ENCODE measurements at places on chromosomes 16 and 17.

- DNase-seq = no peak
These were observed 18.3 kb downstream of the TEKT3 start for GRCh38 chr17:15323131-15323530.

- no peak for DNase-seq
These were observed 46.0 kb downstream of the HOXB1 start for GRCh38 chr17:48484850-48485249.

- no peak for DNase-seq
These were observed 260.3 kb downstream of the FTO start for GRCh38 chr16:53964145-53964790.

GRCh38 chr16:47073223-47074155 lies 70.3 kb downstream of the NETO2 start:
- DNase-seq = no peak

- DNase-seq = peak; percentile 3
These were observed 561.6 kb upstream of the PSMD7 start for GRCh38 chr16:73735018-73735417.

DNA sequence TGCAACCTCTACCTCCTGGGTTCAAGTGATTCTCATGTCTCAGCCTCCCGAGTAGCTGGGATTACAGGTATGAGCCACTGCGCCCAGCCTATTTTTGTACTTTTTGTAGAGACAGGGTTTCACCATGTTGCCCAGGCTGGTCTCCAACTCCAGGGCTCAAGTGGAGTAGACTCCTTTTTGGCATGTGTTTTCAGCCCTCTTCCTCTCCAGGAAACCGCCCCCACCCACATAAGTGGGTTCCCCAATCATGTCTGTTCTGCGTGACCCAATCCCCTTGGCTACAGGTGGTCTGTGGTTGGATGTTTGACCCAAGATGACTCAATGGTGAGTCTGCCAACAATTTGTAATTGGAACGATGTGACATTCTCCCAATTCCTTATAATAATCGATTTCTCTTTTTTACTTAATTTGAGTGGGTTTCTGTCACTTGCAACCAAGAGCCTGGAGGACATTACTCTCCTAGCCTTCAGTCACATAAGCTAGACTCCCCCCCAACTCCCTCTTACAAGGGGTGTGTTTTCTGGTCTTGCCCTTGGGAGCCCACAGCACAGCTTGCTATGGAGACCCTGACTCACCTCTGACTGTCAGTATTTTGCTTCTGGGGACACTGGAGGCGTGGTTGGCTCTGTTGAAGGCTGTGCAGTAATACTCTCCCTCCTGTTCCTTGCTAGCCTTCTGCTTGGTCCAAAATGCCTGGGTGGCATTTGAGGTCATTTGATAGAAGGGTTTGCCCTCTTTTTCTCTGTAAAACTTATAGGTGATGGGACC lies 34.9 kb downstream of the PECAM1 start:
- no peak for DNase-seq

GRCh38 chr16:81502396-81503070 lies 57.9 kb downstream of the CMIP start:
- no peak for DNase-seq

DNA sequence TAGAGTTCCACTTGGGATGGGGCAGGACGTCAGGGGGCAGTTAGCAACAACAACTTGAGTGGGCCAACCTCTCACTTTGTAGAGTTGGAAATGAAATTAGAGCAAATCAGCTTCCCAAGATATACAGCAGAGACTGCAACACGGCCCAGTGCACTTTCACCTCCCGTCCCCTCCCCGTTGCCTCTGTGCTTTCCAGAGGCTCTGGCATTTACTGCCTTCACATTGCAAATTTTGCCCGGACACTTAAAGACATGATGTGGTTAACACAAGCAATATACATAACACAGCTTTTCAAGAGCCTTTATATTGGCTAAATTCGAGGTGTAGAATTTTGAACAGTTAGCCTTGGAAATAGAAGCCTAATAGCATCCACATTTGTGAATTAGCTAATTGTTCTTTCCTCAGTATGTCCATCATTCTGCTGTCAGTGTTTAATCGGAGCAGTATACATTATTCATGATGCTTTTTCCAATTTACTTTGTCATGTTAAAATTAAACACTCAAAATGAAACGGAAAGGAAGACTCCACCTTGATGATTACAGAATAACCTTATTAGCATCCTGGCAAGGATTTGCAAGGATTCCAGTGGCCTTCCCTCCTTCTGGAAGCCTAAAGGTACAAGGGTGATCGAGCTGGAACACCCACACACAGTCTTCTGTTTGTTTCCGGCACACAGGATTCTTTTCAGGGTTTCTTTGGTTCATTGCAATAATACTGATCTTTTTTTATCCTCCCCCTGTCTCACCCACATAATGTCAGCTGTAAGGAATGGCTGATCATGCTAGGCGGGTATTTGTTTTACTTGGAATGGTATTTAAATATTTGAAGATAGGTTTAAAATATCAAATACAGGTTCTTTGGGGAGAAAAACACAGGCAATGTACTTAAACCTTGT lies 190.9 kb upstream of the CACNG5 start:
- DNase-seq = no peak

GRCh38 chr17:21370430-21370829 lies 5.7 kb upstream of the KCNJ12 start:
- no peak for DNase-seq

- no peak for DNase-seq
These were observed 180.5 kb upstream of the ZNF469 start for GRCh38 chr16:88202207-88202745.

- no peak for DNase-seq
These were observed 8.7 kb downstream of the SLC12A4 start for GRCh38 chr16:67959536-67960329.

DNA sequence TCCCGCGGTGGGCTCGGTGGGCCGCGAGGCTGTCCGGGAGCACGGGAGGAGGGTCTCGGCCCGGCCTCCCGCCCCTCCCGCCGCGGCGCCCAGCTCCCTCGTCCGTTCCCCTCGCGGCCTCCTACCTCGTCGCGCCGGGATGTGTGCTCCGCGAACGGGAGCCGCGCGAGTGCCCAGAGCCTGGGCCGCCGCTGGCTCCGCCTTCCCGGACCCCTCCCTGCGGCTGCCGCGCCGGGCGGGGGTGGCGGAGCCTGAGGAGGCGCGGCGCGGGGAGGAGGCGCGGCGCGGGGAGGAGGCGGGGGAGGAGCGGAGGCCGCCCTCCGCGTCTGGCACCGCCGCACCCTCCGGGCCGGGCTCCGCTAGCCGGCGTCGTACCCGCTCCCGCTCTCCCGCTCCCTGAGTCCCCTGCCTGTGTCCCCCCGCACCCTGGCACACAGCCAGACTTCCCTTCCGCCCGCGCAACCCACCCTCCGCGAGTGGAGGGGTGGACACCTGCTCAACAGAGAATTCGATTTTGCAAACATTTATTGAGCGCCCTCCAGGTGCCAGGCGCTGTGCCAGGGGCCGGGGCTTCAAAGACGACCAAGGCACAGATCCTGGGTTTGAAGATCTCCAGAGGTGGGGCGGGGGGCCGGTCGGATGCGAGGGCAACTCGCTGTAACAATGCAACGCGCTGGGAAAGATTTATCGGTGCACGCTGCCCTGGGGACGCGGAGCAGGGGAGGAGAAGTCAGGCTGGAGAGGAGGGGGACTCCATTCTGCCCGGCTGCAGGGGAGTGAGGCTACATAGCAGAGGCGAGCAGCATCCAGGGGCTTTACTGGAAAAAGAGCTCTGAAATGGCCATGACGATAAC lies at the start of gene MPP3:
Gene MPP3, minus strand, starts transcription at position 171 of the 854 bp plus-strand sequence. CDS start 1,240 bp downstream, outside the sequence.
- DNase-seq = peak; percentile 30

- no peak for DNase-seq
These were observed 17.5 kb downstream of the PIPOX start for GRCh38 chr17:29060475-29060874.

DNA sequence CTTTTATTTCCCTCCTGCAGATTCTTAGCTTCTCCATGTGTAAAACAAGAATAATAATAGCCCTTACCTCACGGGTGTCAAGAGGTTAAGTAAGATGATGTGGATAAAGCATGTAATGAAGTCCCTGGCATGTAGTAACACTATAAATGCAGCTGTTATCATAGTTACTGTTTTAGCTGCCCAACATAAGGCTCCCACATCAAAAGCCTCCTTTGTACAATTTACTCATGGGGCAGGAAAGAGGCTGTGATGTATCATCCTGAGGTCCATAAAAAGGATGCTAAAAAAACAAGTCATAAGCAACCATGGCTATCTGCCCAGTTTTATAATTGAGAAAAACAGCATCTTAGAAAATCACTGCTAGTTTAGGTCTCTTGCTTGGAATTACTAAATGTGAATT lies 339.7 kb downstream of the CA10 start:
- peak; percentile 58 for DNase-seq

DNA sequence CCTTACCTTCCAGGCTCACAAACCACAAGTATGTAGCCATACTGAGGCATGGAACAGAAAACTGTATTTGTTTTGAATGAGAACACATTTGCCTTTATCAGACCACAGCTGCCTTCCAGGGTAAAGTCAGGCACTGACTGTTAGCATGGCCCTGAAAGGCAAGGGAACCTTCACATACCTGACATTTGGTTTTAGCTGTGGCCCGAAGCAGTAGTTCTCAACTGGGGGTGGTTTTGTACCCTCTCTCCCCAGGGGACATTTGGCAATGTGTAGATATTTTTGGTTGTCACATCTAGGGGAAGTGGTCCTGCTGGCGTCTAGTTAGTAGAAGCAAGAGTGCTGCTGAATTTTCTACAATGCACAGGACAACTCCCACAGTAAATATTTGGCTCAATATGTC lies 9.2 kb downstream of the HERPUD1 start:
- DNase-seq = peak; percentile 57

DNA sequence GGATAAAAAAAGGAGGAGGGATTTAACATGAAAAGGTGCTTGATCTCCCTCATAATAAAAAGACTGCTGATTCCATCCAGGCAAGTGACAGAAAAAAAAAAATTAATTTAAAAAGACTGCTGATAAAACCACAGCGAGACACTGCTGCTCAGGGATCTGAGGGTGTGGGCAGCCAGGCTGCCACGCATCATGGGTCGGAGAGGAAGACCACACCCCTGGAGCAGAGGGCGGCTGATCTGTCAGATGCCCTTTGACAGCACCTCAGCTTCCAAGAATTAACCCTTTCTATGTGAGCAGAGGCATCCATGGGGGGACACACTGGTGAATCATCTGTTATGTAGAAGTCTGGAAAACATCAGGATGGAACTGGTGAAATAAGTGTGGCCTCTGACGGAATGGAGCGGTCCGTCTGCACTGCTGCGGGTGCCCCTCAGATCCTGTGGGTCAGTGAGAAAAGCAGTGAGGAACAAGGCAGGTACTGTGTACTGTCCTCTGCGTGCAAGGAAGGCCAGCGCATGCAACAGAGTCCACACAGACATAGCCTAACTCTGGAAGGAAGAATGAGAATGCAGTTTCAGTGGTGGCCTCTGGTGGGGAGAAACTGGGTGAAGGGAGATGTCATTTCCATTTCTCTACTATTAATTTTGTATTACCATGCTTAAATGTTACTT lies 19.8 kb downstream of the MAPT start:
- no peak for DNase-seq

- no peak for DNase-seq
These were observed 12.2 kb upstream of the MRPS23 start for GRCh38 chr17:57861790-57862693.

DNA sequence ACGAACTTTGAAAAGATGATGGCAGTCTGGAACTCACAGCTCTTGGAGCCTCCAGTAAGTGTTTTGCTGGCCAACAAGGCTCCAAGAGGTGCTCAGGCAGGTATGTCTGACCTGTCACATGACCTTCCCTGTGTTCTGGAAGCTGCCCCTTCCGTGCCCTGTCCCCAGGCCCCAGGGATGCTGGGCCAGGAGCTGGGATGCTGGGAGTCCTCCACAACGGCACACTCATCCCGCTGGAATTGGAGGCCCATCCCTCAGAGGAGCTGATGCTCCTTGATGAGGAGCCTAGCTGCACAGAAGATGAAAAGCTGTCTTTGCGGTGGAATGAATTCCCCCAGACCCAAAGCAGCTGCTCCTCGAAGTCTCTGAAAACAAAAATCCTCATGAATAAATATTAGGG lies 47.8 kb downstream of the HOXB1 start:
- no peak for DNase-seq

GRCh38 chr17:3009411-3009920 lies 53.9 kb downstream of the OR1D5 start:
- no peak for DNase-seq

DNA sequence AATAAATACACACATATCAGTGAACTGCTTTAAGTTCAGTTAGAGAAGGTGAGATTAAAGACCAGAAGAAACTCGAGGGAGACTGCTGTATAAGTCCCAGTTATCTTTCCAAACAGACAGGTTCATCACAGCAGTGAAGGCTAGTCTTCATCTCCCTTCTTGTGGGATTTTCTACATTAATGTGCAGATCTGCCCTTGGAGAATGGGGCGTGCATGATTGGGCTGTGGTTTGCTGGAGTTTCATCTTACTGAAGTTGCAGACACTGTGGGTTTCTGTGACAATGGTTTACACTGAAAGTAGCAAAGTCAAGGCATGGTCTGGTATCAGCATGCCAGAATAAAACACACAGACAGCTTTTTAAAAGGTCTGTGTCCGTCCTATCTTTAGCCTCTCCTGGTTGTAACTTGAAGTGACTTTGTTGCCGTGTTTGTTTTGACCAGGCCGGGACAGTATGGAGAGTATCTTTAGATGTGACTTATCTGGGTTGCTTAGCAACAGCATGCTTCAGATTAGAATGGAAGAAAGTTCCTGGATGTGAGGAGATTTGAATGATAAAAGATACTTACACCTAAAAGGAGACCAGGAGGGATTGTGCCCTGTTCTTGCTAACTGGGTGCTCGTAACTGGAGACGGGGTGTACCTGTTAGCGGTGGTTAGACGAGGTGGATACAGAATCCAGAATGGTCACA lies 16.1 kb downstream of the NAA60 start:
- DNase-seq = no peak

- DNase-seq = peak; percentile 72
These were observed 27.8 kb downstream of the AXIN1 start for GRCh38 chr16:324451-325334.

DNA sequence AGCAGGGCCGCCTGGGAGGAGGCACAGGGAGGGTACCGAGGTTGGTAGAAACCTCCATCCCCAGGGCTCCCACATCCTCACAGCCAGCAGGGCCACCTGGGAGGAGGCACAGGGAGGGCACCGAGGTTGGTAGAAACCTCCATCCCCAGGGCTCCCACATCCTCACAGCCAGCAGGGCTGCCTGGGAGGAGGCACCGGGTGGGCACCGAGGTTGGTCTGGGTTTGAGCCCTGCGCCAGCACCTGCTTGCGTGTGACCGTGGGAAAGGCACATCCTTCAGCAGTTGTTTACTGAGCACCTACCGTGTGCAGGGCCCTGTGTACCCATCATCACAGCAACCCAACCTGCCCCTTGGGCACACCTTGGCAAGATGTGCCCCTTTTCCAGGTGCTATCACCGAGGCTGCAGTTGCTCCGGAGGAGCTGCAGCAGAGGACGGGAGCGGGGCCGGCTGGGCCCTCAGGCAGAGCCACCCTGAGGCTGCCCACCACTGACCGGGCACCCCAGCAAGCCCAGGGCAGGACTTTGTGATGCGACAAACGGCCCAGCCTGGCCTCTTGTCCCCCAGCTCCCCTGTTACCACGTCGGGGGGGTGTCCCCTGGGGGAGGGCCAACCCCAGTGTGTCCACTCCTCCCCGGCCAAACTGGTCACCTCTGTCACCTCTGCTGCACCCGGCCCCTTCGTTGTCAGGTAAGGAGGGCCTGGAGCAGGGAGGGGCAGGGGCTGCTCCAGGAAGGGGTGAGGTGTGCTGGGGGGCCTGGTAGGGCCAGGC lies 22.1 kb upstream of the OSGIN1 start:
- no peak for DNase-seq
